ENCODE measurements at places on chromosomes 1 and 21.

DNA sequence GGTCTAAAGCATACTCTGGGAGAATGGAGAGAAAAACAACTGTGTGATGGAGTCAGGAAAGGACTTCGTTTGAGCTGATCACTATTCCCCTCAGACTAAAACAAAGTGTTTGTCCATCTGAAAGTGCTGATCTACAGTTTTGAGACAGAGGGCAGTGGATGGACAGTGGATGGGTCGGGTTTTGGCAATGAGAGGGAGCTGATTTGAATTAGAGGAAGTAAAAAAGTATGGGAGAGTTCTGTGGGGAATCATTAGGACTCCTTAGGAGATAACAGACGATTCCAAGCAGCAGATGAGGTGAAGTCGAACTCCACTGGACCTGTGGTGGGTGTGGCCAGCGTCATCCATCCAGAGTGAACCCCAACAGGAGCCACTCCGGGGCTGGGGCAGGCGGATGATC, 62.3 kb downstream of the PTGS2 start:
- DNase-seq: no peak

DNA sequence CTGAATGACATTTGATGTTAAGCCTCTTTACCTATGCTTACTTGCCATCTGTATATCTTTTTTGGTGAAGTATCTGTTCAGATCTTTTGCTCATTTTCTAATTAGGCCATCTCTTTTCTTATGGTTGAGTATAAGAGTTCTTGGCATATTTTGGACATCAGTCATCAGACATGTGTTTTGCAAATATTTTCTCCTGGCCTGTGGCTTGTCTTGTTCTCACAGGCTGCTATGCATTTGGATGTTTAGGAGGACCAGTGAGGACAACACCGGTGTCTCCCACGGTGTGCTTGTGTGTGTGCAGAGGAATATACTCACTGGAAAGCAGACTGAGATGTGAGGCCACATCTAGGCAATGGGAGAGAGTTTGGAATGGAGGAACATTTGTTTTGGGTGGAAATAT, 87.1 kb upstream of the LYST start:
- no peak for DNase-seq

- DNase-seq: no peak
Observed at GRCh38 chr1:85344256-85344694, 67.8 kb upstream of the BCL10 start.

- no peak for DNase-seq
Observed at GRCh38 chr1:213371847-213372619, 321.0 kb downstream of the RPS6KC1 start.

GRCh38 chr1:151606384-151606783, 5.5 kb upstream of the SNX27 start:
- no peak for DNase-seq

- no peak for DNase-seq
Observed at GRCh38 chr21:44681861-44682579, at the start of gene KRTAP12-1. TSS of gene KRTAP12-1 (minus strand) at chr21:44682163. CDS start at chr21:44682123, 40 bp downstream.

GRCh38 chr21:35134309-35134708, 85.2 kb upstream of the RUNX1 start:
- no peak for DNase-seq

DNA sequence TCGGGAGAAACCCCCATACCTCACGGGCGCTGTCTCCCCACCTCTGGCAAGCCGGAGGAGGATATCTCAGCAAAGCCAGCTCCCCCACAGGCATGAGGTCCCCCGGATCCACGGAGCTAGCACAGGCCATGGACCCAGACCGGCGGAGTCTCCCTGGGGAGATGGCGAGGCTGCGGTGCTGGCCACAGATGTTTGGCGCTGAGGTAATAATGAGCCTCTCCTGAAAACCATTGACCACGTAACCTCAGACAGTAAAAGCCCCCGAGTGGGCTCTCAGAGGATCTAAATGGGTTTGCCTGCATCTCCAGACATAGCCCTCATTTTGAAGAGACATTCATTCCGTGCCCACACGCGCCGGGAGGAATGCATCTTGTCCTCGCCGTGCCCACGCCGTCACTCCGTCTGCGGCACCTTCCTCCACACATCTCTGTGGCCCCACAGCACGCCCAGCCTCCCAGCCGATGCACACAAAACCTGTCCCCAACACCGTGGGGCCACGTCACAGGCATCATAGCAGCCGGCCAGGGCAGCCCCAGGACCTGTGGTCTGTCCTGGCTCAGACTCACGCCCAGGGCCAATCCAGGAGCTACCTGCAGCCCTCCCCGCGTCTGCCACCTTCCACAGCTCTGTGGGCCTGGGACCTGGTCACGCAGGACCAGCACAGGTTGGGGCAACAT, 150.9 kb downstream of the PRDM16 start:
- DNase-seq: no peak

- DNase-seq: no peak
Observed at GRCh38 chr1:17605582-17606344, 66.3 kb downstream of the ARHGEF10L start.

DNA sequence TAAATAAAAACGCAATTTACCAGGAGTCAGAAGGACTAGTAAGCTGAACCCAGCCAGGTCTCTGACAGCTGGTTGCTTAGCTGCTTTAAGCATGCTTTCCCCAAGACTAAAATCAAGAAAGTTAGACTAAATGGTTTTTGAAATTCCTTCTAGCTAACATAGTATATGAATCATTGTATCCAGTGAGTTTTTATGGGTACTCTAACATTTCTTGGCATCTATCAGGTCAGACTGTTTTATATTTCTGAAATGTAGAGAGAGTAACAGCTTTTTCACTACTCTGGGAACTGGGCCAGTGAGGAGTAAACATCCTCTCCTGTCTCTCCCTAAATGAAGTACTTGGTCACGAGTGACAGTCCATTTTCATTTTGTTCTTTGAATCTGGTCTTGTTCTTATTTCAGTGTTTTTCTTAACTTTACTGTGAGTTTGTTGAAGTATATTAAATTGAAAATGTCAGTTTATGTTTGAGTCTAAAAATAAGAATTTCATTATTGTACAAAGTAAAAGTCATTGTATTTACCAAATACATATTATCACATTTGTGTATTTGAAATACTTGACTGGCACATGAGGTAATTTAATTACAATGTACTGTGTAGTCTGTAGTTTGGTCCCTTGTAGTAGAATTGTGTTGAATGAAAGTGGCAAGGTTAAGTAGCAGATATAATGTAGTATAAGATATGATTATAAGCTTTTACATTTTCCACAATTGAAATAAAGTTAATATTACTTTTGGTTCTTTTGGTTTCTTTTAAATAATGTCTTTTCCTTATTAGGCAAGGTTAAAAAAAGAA, 47.6 kb downstream of the PKN2 start:
- no peak for DNase-seq

- no peak for DNase-seq
Observed at GRCh38 chr1:181501612-181502011, 18.3 kb downstream of the CACNA1E start.

- no peak for DNase-seq
Observed at GRCh38 chr1:1899266-1899966, 8.5 kb upstream of the GNB1 start.

DNA sequence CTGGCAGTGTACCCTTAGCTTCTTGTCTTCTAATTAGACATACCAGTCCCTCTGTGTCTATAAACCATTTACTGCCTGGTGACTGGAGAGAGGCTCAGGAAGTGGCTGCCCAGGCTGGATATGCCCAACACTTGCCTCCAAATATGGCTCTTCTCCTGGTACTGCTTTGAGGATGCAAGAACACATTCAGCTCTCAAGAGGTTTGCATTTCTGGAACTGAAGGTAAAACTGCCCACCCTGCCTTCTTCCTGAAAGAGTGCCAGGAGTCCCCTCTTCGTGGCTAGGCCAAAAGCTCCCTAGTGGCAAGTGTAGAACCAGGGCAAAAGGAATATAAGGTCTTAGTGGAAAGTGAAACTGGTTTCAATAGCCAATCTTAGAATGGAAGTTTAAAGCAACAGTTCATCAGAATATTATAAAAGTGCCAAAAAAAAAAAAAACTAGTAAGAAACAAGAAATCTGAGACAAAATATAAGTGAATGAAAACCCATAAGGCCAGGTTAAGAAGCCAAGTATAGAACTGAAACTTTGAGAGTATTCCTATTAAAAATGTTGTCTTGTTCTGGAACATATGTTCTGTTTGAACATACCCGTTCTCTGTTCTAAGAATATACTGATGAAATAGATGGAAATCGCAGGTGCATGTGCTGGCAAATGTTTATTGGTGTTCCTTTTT, 77.2 kb upstream of the CTTNBP2NL start:
- no peak for DNase-seq

DNA sequence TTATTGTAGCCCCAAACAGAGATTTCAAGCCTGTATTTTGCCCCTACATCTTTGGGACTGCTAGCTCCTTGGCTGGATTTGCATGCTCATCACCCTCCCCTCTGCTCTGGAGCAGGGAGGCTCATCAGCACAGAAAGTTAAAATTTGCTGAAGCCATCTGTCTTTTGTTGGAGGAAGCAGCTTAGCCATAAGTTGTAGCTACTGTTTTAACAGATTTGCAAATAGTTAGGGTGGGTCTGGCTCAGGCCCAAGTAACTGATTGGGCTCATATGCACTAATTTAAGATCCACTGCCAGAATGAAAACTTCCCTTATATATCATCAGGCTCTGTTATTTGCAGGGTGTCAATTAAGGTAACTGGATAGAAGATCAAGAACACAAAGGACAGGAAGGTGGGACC, 307.0 kb downstream of the ZP4 start:
- DNase-seq: no peak

DNA sequence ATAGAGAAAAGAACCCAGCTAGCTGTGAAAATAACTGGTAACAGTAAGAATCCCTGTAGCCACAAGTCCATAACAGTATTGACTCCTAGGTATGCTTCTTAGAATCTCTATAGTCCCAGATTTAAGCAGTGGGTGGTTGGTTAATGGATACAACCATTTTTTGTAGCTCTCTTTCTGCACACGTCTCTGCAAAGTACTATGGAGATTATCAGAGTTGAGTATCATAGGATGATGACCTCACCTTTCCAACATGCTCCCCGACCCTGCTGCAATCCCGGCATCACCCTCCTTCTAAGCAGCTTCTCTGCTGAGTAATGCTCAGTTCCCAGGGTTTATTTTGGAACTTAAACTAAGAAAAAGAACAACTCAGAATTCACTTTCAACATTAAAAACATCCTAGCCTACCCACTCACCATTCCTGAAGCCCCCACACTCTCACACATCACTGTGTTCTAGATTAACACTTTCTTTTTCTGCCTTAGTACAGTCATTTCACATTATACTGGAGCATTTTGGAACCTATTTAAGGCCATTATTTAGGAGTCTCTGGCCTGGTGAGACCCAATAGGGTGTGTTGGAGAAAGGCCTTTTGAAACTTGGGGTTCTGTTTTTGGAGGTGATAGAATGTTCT, 2.7 kb downstream of the MLLT11 start:
- no peak for DNase-seq

- no peak for DNase-seq
Observed at GRCh38 chr1:3130268-3130667, 61.3 kb downstream of the PRDM16 start.

GRCh38 chr1:179146476-179146875, 64.6 kb downstream of the TOR3A start:
- DNase-seq: no peak

DNA sequence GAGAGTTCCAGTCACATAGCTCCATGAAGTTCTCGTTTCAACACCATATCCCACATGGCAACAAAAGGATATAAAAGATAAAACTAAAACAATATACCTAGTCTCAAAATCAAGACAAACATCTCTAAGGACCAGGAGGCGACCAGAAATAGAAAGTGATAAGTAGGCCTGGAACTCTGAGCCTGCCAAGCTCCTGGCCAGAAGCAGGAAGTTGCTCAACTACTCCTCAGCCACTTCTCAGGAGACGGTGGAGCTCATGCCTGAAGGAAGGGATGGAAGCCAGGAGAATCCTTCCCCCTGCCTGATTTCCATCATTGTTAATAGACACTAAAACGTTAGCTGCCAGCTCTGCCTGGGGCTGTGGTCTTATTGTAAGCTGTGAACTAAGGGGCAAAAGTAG, 94.7 kb downstream of the DISP1 start:
- no peak for DNase-seq

GRCh38 chr1:109807822-109808680, 44.3 kb upstream of the EPS8L3 start:
- DNase-seq: no peak

DNA sequence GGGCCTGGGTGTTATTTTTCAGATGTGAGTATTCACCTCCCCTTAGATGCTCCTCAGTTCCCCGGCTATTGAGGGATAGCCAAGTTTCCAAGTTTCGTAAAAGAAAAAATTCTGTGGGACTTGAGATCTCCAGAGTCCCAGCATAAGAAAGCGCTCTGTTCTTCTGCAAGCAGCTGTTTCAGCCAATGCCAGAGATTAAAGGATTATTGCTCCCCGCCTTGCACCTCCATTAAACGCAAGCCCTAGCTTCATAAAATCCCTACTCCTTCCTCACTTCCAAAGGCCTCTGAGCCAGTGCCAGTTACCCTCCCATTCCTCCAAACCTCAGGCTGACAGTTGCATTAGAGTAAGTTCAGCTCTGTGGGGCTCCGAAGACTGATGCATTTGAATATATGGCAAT, 56.4 kb downstream of the CHIA start:
- no peak for DNase-seq

- no peak for DNase-seq
Observed at GRCh38 chr1:25871086-25871703, 4.3 kb downstream of the PAQR7 start.

DNA sequence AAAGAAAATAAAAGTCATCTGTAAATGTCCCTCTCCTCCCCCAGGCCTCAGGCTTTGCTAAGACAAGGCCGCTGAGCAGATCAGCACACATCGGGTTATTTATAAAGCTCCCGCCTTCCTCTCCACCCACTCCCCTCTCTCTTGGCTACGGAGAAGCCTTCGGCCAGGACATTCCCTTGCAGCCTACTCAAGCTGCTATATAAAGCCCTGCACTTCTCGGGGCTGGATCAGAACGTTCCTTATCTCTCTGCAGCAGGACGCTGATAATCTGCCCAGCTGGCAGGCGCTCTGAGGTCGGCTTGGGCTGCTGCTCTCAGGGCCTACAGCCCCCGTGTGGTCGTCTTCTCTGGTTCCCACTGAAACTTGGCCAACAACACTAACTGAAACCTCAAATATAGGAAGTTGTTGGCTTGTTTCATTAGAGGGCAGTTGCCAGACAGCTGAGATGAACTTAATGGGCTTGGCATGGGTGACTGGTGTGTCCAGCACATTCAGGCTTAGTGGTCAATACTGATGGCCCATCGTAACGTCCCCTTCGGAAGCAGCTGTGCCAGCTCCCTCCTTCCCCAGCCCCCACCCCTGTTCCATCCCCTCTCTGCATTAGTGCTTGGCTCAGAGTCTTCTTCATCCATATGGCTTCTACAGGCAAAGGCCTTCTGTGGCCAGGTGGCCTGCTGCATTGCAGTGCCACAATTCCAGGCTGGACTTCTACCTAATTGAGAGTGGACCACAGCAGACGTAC, 64.6 kb downstream of the IER5 start:
- DNase-seq: no peak

- no peak for DNase-seq
Observed at GRCh38 chr1:225300381-225300780, 127.5 kb downstream of the LBR start.
